ENCODE measurements at places on chromosomes 12 and 14.

DNA sequence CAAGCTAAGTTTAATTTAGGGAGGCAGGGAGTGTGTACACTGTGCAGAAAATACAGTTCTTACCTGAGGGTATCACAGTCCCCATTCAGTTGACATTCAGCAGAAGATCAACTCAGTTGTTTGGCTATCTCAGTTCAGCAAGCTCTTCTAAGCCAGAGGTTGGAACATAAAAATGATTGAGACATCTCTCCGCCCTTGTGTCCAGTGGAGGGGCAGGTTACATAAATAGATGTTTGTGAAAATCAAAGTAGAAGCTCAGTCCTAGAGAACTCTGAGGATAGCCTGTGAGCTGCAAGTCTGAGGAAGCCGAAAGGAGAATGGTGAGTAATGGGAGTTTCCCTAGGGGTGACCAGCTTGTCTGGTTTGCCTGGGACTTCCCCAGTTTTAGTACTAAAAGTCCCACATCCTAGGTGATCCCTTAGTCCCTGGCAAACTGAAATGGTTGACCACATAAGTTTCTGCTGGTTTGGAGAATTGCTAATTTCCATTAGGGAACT lies 251.4 kb upstream of the ATP2B1 start:
- no peak for DNase-seq

DNA sequence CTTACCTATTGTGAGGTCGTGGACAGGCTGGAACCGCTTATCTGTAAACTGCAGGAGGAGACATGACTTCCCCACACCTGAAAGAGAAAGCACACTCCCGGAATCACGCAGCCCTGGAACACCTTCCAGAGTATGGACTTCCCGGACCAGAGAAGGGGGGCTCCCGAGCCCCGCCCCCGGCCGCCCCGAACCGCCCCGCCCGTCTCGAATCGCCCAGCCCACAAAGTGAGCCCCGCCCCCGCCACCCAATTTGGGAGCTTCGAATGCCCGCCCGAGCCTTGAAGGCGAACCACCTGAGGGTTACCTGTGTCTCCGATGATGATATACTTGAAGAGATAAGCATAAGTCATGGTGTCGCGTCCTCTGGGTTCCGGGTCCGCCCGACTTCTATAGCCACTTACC lies 235 bp downstream of the RAB2B start:
- DNase-seq = no peak

DNA sequence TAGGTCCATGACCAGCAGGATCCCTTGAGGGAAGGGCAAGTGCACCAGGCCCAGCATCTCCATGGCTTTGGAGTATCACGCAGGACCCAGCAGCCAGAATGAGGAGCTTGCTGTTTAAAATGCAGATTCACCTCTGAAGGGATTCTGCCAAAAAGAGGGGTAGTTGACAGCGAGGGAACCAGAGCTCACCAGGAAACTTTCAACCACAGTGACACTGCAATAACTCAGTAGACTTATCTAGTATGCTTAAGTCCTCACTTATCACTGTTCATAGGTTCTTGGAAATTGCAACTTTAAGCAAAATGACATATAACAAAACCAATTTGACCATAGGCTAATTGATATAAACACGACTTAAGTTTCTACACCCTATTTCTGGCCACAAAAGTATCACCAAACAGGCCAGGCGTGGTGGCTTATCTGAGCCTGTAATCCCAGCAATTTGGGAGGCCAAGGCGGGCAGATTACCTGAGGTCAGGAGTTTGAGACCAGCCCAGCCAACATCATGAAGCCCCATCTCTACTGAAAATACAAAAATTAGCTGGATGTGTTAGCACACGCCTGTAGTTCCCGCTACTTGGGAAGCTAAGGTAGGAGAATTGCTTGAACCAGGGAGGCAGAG lies 21.4 kb upstream of the CKAP4 start:
- peak; percentile 64 for DNase-seq

GRCh38 chr12:119202544-119202943 lies 23.8 kb downstream of the HSPB8 start:
- no peak for DNase-seq

DNA sequence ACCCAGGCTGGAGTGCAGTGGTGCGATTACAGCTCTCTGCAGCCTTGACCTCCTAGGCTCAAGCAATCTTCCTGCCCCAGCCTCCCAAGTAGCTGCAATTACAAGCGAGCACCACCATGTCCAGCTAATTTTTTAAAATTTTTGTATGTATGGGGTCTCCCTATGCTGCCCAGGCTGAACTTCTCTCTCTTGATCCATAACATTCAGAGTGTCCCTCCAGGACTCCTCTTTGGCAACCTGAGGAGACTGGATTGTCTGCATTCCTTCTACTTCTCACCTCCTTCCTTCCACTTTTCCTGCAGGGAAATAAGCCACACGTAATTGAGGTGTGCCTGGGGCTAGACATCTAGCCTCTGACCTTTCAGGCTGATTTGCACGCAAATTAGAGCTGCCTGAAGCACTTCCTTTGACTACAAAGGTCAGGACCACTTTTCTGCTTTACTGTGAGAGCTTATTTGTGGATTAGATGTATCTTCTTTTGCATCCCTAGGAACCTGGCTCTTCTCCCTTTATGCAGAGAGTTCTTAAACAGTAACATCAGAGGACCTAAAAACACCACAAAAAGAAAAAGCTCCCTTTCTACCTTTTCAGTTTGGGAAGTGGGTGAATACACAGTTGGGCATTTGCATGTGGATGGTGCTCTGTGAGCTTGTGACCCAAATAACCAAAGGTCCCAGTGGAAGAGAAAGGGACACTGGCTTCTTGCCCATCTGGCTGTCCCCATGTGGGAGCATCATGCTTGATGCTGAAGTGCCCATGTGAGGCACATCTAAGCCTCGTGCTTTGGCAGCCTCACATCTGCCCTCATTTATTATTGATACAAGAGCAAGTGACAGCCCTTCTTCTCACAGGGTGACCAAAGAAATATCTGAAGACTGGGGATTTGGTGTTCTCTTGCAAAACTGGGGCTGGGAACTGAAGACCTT lies 33.5 kb downstream of the PYGL start:
- no peak for DNase-seq

DNA sequence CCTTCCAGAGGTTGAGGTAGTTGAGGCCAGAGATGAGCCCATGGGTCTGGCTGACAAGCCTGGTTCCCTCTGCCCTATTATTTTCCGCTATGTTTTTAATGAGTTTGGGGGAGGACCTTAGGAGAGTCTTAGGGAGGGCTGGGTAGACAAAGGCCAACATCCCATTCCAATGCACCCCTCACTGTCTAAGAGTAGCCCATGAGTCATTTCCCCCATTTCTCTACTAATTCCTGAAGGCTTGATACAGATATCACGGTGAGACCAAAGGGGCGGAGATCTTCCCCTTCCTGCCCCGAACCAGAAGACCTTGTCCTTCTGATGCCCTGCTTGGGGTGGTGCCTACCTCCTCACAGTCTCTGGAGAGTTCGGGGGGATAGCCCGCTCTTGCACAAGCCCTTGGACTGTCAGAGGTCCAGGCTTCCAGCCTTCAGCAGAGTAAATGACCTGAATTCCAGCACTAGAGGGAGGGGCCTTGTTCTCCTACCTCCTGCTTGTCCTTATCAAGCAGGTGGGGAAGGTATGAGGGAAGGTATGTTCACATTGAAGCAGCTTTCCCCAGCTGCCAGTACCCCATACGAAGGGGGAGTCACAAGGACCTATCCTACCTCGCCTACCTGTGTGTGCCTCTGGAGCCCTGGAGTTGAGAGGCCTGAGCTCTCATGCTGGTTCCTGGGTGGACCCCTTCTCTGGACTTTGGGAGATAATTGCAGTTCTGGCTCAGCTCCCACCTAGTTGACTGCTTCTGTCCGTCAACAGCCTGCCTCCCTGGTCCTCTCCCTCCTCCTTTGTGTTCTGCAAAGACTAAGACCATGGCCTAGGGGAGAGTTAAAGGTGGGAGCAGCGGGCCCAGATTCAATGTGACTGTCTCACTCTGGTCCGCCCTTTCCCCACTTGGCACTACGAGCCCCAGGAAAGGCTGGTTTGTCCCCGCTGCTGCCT lies 3.7 kb downstream of the PSMB11 start:
- no peak for DNase-seq

DNA sequence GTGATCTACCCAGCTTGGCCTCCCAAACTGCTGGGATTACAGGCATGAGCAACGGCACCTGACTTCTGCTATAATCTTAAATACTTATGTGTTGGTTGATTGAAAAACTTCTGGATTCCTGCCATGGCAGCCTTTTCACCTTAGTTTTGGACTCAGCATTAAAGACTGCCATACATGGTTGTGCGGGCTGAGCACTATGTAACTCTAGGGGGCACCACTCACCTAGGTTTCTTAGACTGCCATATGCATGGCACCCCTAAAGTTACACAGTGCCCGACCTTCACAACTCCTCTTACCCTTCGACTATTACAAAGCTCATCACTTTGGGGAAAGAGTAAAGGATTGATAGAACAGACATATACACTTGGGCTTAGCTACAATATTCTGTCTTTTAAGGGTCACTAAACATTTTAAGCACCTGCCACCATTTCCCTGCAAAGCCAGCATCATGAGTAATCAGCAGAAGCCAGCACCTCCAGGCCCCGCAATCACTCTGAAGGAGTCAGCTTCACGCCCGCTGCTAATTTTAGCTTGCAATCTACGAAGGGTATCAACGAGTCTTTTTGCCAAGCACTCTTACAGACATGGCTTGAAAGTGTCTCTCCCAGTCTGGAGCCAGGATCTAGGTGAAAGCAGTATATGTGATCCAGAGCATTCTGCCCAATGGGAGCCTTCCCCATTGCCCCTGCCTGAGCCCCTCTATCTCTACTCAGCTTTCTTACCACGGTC lies 59.8 kb downstream of the SUDS3 start:
- peak; percentile 25 for DNase-seq

DNA sequence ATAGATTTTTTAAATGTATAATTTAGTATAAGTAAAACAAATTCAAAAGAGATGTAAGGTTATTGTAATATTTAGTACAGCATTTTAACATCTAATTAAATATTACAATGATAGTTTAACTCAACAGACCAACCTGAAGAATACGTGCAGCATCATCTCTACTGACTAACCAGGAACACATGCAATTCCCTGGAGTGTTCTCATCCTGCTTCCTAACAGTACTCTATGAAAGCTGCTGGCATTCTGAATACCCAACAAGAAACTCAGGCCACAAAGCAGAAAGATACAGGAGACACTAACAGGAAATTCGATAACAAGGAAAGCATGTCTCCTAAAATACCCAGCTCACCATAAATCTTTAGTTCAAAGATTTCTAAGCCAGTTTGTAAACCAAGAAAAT lies 58.3 kb downstream of the CEP83 start:
- DNase-seq = no peak

DNA sequence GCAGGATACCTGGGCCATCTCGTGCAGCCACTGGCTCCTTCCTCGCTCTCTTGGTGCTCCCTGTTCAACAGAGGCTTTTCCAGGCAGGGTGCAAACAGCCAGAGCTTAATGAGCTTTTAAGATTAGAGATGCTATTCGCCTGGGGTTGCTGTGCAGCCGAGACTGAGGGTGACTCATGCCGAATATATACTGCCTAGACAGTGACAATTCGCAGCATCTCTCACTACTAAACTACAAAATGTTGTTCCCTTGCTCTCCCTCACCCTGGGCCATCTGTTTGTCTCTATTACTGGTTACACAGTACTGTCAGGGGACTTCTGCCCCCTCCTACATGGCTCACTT lies 26.0 kb upstream of the TESC start:
- DNase-seq = no peak

DNA sequence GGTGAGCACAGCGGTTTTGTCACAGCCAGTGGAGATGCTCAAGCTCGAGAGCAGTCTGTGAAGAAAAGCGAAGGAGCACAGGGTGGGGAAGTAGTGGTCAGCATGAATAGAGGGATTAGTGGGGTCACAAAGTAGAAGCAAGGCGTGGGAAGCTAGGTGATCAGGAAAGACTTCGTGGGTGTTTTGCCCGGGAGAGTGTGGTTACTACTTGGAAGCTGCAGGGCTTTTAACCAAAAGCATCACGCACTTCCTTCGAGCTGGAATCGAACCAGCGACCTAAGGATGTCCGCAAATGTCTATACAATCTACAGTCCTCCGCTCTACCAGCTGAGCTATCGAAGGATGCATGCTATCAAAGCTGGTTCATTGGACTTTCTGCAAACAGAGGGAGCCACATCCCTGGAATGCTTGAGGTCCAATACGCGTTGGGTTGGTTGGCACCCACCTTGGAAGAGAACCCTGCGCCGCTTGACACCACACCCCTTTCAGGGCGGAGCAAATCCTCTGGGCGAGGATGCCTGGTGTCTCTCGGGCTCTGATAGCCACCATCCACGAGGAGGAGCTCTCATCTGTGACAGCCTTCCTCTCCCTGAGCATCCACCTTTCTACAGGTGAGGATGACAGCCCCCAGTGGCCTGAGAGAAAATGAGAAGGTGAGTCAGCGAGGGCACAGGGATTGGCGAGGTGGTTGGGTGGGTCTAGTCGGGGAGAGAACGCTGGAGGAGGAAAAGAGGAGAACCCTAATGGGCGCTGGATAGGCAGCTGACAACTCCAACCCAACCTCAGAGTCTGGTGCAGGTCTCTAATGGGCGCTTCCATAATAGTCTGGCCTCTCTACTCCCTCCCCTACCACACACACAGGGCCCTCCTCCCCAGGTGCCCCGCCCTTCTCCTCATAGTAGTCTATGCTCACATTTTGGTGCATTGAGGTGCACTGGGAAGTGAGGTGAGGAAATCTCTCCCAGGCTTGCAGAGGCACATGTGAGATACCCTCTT lies 16.0 kb upstream of the OR6S1 start:
- DNase-seq = no peak

DNA sequence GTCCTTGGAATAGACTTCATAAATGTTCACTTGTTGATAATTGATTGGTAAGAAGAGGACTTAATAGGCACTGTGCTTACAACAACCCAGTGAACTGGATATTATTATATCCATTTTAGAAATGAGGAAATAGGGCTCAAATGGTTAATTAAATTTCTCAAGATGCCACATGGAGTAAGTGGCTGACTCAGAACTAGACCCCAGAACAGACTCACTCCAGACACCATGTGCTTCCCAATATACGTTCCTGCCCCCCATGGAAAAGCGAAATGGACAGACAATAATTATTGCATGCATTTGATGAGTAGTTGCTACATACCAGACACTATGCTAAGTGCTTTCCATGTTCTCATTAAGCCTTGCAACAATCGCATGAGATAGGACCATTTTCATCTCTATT lies 895 bp upstream of the ANKS1B start:
- no peak for DNase-seq

- DNase-seq = no peak
Observed at GRCh38 chr12:101675555-101675954, 21.9 kb upstream of the CHPT1 start.

GRCh38 chr14:21525962-21526671 lies at the start of gene SALL2:
Gene SALL2 (minus strand): TSS chr14:21526346. CDS start chr14:21526127, 219 bp downstream.
- DNase-seq = no peak

DNA sequence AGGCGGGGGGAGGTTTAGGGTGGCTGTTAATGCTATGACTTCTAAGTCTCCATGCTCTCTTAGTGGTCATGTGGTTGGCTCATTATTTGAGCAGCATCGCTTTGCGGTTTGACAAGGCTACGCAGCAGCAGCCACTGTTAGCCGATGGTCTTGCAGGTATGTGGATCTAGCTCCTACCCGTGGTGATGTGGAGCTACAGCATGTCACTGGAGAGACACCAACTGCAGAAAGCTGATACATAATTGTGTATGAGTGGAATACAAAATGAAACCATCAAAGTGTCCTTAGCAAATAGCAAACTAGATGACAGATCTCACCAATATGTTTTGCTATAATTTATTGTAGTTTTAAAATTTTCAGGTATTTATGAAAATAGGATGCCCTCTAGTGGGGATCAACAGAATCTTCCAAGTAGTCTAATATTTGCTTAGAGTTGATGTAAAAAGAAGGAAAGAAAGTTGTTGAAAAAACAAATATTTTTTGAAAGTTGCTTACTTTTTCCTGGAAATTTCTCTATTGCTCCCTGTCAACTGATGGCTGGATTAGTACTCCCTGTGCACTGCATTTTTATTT lies 94.9 kb downstream of the NAV3 start:
- peak; percentile 58 for DNase-seq
